Peyer's patch (tissue), 4 donors: ENCODE measurements at places on chromosomes 1 and 21.

DNA sequence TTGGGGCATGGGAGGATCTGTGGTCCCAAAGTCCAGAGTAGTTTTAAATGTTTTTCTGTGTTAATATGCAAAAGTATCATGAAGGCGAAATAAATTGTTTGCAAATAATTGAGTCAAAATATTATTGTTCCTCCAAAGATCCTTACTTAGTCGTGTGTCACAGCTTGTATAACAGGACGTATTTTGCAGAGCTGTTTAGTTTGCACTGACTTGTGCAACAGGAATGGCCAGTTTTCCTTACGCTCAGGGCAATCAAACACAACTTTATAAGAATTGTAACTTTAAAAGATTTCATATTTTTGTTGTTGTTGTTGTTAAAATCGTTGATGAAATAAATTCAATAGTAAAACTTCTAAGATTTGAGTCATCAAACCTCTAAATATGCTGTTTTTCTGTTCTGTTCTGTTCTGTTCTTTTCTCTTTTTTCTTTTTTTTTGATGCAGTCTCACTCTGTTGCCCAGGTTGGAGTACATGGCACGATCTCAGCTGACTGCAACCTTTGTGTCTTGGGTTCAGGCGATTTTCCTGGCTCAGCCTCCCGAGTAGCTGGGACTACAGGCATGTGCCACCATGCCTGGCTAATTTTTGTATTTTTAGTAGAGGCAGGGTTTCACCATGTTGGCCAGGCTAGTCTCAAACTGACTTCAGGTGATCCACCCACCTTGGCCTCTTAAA lies 60.6 kb downstream of the UCK2 start:
- no peak for DNase-seq

- no peak for DNase-seq
These were observed 263.2 kb downstream of the KCTD3 start for GRCh38 chr1:215830226-215830810.

- no peak for DNase-seq
These were observed 32.9 kb downstream of the TNFSF18 start for GRCh38 chr1:173017792-173018191.

GRCh38 chr1:154961207-154962155 lies at the start of gene PYGO2:
Gene PYGO2 (minus strand): TSS chr1:154961782. CDS start chr1:154961576, 206 bp downstream.
- peak; percentile 89 for DNase-seq

GRCh38 chr1:6519491-6519934 lies 28.0 kb upstream of the PLEKHG5 start:
- no peak for DNase-seq

DNA sequence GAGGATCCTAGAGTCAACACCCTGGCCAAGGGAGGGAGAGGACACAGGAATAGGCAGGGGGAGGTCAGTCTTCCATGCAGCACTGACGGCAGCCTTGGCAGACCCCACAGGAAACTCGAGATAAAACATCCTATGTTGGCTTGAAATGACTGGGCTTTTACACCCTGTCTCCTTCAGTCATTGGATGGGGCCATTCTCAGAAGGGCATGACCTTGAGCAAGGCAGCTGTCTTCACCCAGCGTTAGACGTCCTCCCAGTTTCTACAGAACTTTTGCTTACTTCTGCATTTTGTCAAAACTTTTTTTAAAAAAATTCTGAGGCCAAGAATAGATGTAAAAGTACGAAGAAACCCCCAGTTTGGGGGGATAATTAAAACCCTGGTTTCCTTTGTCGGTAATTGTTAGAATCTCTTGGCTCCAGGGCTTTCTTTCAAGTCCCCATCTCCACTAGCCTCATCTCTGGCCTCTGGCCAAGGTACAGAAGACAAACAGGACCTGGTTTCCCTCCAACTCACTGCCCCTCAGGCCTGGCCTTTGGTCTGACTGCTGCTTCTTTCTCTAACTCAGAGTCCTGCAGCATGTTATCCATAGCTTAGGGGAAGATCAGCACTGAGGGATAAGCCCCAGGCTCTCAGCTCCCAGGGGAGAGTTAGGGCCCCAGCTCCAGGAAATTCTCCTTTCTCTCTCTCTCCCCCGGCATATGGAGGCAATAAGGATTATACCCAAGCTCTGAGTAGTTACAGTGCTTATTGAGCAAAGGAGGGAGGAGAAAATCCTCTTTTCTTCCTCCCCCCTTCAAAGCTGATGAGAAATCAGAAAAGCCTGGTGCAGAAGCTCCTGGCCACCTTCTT lies 51.6 kb upstream of the KCND3 start:
- DNase-seq = no peak

GRCh38 chr1:215807911-215808436 lies 240.9 kb downstream of the KCTD3 start:
- no peak for DNase-seq

DNA sequence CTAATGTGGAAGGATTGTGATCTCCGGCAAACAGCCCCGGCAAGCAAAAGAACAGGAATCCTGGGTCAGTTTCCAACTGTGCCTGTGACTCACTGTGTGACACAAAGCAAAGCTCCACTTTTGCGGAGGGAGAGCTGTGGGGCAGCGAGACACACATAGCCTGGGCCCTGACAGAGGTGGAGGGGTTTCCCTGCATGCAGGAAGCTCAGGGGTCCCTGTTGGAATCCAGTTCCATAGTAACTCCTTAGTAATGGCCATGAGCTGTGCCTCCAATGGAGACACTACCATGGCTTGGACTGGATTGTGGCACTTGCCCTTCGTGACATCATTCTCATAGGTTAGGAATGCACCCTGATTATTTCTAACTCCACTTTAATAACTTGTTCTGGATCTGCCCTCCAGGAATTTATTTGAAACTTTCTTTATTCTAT lies 47.0 kb upstream of the ATF3 start:
- DNase-seq = no peak

DNA sequence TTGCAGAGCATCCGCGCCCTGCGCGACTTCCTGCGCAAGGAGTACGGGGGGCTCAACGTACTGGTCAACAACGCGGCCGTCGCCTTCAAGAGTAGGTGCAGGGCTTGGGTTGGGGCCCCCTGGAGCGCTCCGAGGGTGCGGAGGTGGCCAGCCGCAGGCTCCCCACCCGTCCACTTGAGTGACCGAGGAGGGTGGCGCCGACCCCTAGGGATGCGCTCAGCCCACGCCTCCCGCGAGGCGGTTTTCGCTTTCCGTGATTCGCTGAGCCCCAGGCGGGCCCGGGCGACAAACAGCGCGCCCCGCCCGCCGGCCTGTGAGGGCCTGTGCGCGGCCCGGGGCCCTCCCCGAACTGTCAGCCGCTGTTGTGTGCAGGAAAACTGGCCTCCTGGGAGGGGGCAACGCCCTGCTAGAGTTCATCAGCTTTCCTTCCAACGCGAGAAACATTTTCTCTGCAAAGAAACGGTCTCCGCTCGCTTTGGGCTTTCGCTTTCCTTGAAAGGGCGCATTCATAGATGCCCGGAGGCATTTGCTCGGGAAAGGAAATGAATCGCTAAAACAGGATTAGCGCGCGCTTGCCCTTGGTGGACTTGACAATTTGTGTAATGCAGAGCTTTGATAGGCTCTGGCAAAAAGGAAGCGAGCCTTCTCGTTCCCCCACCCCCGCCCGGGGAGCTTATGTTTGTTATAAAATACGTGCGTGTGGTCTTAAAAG lies 668 bp downstream of the CBR3 start:
- DNase-seq = peak; percentile 80

- DNase-seq = no peak
These were observed 28.6 kb downstream of the ERG start for GRCh38 chr21:38469642-38470041.

- no peak for DNase-seq
These were observed 102.7 kb upstream of the CD55 start for GRCh38 chr1:207218512-207219362.

DNA sequence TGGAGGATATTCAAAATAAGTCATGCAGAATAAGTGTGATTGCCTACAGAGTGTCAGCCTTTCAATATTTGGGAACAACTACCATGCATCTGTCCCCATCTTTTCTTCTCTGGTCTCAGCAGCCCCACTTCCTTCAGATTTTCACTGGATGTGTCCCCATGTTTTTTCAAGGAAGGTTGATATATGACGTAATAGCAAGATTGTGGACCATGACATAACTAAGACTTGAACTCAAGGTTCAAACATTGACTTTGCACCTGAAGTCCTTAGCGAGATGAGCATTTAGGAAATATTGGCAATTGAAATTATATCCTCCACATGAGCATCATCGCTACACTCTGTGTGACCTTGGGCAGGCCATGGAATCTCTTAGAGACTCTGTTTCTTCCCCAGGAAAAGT lies 5.8 kb downstream of the NAV1 start:
- no peak for DNase-seq

GRCh38 chr1:219143735-219144134 lies 29.9 kb upstream of the LYPLAL1 start:
- no peak for DNase-seq

DNA sequence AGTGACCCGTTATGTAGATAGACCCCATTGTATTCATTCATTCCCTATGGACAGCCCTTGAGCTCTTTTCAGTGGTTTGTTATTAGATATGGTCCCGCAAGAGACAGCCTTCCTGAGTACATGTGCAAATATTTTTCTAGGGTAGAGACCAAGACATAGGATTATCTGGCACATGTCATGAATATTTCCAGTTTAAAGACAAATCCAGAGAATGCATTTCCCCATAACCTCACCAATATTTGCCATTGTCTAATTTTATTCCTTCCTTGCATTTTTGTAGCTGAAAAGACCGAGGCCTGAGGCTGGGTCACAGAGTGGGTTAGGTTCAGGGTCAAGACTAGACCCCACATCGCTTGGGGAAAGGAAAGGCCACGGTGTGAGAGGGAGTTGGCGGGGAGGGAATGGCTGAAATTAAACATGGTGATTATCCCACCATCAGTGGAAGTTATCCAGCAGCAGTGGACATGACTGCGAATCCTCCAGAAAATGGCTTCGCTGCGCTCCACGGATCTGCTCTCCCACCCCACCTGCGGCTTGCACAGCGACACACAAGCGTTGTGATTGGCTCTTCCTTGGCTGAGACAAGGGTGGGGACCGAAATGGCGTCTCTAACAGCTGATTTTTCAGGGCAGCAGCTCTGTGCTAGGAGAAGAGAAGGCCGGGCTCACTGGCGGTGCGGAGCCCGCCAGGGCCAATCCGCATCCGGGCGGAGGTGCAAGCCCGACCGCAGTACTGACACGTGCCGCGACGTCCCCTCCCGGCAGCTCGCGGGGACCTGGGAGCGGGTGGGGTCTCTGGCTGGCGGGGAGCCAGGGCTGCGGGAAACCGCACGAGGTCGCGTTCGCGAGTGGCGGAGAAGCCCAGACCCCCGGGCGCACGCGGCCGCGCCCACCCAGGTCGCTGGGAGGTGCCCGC lies 16.1 kb upstream of the STMN1 start:
- no peak for DNase-seq

- no peak for DNase-seq
These were observed 3.7 kb downstream of the CFH start for GRCh38 chr1:196655494-196655893.

GRCh38 chr1:15246960-15247614 lies at the start of gene FHAD1:
Gene FHAD1 (plus strand): TSS chr1:15247223. CDS start chr1:15251785, 4,562 bp downstream.
- peak; percentile 71 for DNase-seq

DNA sequence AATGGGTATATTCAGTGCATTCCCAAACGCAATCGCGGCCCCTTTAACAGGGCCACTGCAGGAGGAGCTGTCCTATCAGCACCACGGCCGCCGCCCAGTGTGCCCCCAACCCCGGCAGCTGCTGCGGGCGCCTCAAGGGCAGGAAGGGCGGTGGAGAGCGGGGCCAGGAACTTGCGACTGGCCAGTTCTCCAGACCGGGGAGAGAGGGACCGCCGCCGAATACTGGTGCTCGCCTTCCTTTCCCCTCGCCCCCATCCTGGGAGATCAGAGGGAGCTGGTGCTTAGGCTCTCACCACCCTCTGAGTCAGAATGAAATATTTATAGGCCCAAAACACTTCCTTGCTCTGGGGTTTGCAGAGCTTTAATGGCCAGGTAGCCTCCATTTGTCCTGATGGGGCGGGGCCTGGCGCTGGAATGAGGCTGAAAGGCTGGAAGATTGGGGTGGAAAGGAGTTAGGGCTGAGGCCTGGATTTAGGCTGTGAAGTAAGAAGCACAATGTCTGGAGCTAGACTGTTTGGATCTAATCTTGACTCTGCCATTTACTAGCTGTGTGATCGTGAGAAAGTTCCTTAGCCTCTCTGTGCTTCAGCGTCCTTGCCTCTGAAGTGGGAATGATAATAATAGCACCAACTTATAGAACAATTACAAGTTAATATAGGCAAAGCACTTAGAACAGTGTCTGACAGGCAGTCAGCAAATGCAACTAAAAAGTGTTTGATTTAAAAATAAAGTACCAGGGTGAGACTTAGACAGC lies 75.5 kb downstream of the NAV1 start:
- no peak for DNase-seq

GRCh38 chr1:177211231-177211630 lies 40.5 kb downstream of the BRINP2 start:
- no peak for DNase-seq

GRCh38 chr1:22347854-22348760 lies 103.5 kb upstream of the ZBTB40 start:
- DNase-seq = no peak

- DNase-seq = peak; percentile 61
These were observed 48.5 kb downstream of the GNG4 start for GRCh38 chr1:235601104-235601503.

- no peak for DNase-seq
These were observed 39.4 kb upstream of the FAM131C start for GRCh38 chr1:16112596-16113555.

GRCh38 chr1:221141606-221142285 lies 262.5 kb downstream of the HLX start:
- no peak for DNase-seq

- no peak for DNase-seq
These were observed 131.6 kb downstream of the LHX8 start for GRCh38 chr1:75265792-75266191.

DNA sequence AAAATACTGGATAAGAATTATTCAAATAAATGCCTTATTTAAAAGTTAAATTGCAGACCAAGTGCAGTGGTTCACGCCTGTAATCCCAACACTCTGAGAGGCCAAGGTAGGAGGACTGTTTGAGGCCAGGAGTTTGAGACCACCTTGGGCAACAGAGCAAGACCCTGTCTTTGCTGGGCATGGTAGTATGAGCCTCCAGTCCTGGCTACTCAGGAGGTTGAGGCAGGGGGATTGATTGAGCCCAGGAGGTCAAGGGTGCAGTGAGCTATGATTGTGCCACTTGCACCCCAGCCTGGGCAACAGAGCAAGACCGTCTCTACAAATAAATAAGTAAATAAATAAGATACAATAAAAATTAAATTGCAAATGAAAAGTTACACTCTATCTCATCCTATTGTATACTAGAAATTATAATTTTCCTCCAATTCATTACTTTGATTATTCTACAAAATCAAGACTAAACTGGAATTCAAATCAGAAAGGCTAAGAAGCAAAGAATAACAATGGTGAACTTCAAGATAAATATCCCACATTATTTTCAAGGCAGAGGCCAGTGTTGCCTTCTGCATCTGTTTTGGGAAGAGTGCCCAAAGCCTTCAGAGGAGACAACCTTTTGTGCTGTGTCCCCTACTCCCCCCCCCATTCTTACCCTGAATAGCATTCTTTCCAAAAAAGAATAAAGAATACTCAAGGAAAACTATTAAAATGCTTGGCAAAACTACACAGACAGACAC lies 73.3 kb upstream of the IRF2BP2 start:
- DNase-seq = no peak

DNA sequence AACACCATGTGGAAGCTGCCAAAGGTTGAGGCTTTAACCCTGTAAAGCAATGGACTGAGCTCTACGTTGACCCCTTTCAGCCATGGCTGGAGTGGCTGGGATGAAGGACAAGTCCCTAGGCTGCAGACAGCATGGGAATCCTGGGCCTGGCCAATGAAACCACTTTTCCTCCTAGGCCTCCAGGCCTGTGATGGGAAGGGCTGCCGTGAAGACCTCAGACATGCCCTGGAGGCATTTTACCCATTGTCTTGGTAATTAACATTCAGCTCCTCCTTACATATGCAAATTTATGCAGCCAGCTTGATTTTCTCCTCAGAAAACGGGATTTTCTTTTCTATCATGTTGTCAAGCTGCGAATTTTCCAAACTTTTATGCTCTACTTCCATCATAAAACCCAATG lies 214.5 kb downstream of the RGS7 start:
- no peak for DNase-seq
